Putamen (tissue), 1 donor: ENCODE measurements at places on chromosomes 2 and 18.

DNA sequence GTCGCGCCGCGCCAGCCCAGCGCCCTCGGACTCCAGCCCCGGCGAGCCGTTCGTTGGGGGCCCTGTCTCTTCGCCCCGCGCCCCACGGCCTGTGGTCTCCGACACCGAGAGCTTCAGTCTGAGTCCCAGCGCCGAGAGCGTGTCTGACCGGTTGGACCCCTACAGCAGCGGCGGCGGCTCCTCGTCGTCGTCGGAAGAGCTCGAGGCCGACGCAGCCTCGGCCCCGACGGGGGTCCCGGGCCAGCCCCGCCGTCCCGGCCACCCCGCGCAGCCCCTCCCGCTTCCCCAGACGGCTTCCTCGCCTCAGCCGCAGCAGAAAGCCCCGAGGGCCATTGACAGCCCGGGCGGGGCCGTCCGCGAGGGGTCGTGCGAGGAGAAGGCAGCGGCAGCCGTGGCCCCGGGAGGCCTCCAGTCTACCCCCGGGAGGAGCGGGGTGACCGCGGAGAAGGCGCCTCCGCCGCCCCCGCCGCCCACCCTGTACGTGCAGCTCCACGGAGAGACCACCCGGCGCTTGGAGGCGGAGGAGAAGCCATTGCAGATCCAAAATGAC, 1.4 kb downstream of the PHLPP1 start:
- DNase-seq = no peak

GRCh38 chr2:767944-768343, 90.7 kb upstream of the TMEM18 start:
- no peak for DNase-seq

GRCh38 chr2:235230821-235231601, 262.8 kb upstream of the AGAP1 start:
- no peak for DNase-seq

GRCh38 chr2:228407821-228408220, 226.3 kb upstream of the SPHKAP start:
- DNase-seq = no peak

GRCh38 chr2:206869824-206870495, 69.4 kb upstream of the CPO start:
- DNase-seq = no peak

- no peak for DNase-seq
These were observed 191.0 kb downstream of the HRH4 start for GRCh38 chr18:24651434-24651833.

GRCh38 chr2:170340693-170341068, 162.7 kb downstream of the MYO3B start:
- DNase-seq = no peak

- DNase-seq = no peak
These were observed 89.2 kb downstream of the NFATC1 start for GRCh38 chr18:79484661-79485621.

- no peak for DNase-seq
These were observed 458.3 kb upstream of the FANCL start for GRCh38 chr2:58699411-58699810.

DNA sequence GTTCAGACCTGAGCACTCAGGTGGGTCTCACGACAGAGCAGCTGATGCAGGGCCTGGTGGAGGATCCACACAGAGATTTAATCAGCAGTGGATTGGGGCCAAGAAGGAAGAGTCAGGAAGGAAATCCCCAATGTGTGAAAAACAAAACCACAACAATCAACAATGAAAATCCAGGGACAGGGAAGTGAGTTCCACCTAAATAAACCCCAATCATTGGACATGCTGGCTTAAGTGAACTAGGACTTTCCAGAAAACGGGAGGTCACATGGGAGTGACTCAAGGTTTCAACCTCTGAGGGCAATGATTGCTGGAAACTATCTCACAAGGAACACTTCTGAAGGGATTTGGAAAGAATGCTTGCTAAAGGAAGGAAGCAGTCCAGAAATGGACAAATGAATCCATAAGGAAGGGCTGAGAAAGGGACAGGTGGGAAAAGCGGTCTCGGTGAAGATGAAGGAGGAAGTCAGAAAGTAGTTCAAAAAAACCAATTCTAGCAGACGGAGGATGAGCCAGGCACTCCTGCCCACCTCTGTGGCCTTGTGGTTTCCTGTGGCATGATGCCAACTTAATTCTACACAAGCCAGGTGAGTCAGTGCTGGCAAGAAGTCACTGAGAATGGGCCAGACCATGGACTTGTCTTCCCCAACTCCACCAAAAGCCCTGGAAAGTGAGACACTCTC, 15.4 kb upstream of the XDH start:
- DNase-seq = no peak

- no peak for DNase-seq
These were observed 67.6 kb upstream of the MCFD2 start for GRCh38 chr2:46983065-46983801.

- DNase-seq = no peak
These were observed 73.7 kb downstream of the CABLES1 start for GRCh38 chr18:23209031-23209430.

DNA sequence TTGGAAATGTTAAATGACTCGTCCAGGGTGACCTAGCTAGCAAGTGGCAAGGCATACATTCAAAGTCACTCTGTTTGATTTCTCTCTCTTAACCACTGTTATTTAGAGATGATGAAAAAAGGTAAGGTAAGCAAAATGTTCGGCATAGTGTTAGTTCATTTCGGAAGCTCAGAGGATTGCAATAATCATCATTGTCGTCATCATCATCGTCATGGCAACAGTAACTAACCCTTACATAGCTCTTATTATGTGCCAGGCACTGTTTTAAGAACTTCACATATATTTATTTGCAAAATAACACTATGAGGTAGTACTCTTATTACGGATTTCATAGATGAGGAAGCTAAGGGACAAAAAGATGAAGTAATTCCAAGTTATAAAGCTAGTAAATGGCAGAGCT, 292.7 kb upstream of the CXCR4 start:
- DNase-seq = no peak

- no peak for DNase-seq
These were observed 118.0 kb downstream of the KCNE4 start for GRCh38 chr2:223169830-223170605.

- no peak for DNase-seq
These were observed 139.7 kb downstream of the LRP2 start for GRCh38 chr2:169222665-169223064.

GRCh38 chr2:212940816-212941215, 210.6 kb downstream of the IKZF2 start:
- DNase-seq = no peak

- DNase-seq = peak; percentile 49
These were observed 58.1 kb downstream of the MYO3B start for GRCh38 chr2:170235860-170236679.

DNA sequence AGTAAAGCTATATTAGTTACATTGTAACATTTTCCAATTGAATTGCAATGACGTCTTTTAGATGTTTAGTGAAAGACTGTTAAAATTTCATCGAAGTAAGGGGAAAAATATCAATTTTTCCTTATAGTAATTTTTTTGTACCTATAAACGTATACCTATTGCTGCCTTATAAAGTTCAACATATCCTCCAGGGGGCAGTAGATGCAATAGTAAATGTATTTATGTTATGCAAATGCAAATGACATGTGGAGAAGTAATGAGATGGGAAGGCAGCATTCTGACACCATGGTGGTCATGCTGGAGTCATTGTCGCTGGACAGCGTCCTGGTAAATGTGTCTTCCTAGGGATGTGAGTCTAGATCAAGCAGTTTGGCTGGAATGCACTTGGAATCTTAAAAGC, 38.7 kb downstream of the MSTN start:
- peak; percentile 8 for DNase-seq

- no peak for DNase-seq
These were observed 21.4 kb upstream of the RUFY4 start for GRCh38 chr2:218047536-218048225.

GRCh38 chr2:23530206-23530908, 145.4 kb downstream of the KLHL29 start:
- no peak for DNase-seq

DNA sequence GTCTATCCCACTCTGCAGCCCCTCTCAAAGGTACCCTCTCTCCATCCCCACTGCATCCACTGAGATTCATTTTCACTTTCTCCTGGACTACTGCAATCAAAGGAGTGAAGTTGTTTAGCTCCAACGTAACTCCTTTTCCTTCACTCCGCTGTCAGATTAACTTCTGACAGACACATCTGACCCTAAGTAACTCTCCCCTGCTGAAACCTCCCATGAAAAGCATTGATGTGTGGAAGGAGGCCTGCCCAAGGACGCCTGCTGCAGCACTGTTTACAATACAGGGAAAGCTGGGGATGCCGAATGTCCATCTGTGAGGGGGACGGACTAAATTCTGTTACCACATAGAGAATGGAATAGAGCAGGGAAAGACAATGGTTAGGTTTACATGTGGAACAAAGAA, 114.8 kb downstream of the TMEM163 start:
- no peak for DNase-seq

- no peak for DNase-seq
These were observed 53.2 kb upstream of the CNGA3 start for GRCh38 chr2:98293030-98293429.

DNA sequence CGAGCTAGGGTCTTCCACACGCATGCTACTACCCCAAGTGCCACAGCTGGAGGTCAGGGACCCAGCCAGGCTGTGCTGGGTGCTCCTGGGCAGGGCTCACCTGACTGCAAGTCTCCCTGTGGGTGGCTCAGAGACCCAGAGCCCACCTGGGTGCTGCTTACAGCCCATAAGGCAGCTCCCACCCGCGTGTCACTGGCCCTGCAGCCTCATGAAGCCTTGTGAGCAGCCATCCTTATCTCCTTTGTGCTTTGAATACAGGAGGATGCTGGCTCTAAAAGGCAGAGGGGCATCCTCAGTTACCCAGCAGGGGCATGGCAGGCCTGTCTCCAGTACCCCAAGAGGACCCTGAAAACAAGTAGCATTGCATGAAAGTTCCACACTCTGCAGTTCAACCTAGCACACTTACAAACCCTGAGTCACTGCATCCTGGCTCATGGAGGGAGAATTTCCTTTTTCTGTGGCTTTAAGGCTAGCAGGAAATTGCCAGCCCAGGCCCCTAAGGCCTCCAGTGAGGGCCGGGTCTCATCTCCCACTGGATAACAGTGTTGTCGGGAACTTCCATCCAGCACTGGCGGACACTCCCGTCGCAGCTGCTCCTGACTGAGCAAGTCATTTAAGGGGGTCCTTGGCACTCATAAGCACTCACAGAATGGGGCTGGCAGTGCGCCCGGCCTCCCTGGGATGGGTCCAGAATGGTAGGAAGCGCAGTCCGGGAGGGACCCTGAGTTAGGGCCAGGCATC, 137.1 kb downstream of the RPIA start:
- DNase-seq = no peak

DNA sequence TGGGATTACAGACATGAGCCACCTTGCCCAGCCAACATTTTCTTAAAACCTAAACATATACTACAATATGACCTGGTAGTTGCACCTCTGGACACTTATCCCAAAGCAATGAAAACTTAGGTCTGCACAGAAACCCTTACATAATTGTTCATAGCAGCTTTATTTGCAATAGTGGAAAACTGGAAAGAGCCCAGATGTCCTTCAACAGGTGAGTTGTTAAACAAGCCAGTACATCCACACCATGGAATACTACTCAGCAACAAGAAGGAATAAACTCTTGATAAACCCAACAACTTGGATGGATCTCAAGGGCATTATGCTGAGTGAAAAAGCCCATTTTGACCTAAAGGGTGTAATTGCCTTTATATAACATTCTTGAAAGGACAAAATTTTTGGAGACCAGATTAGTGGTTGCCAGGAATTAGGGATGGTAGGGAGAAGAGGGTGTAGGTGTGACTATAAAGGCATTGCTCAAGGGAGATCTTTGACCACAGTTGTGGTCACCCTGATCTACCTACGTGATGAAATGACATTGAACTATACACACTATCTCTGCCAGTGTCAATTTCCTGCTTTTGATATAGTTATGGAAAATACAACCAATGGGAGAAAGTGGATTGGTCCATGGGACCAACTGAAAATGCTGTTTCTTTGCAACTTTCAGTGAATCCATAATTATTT, 11.9 kb upstream of the AMMECR1L start:
- no peak for DNase-seq

- no peak for DNase-seq
These were observed 232.0 kb downstream of the LDLRAD4 start for GRCh38 chr18:13450289-13451212.

DNA sequence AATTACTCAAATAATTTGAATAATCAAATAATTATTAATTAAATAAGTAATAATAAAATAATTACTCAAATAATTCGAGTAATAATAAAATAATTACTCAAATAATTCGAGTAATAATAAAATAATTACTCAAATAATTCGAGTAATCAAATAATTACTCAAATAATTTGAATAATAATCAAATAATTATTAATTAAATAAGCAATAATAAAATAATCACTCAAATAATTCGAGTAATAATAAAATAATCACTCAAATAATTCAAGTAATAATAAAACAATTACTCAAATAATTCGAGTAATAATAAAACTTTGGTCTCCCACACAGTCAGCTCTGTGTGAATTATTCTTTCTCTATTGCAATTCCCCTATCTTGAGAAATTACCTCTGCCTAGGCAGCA, 30.0 kb upstream of the LINC00305 start:
- no peak for DNase-seq

- no peak for DNase-seq
These were observed 4.3 kb downstream of the MCEE start for GRCh38 chr2:71125506-71126294.

DNA sequence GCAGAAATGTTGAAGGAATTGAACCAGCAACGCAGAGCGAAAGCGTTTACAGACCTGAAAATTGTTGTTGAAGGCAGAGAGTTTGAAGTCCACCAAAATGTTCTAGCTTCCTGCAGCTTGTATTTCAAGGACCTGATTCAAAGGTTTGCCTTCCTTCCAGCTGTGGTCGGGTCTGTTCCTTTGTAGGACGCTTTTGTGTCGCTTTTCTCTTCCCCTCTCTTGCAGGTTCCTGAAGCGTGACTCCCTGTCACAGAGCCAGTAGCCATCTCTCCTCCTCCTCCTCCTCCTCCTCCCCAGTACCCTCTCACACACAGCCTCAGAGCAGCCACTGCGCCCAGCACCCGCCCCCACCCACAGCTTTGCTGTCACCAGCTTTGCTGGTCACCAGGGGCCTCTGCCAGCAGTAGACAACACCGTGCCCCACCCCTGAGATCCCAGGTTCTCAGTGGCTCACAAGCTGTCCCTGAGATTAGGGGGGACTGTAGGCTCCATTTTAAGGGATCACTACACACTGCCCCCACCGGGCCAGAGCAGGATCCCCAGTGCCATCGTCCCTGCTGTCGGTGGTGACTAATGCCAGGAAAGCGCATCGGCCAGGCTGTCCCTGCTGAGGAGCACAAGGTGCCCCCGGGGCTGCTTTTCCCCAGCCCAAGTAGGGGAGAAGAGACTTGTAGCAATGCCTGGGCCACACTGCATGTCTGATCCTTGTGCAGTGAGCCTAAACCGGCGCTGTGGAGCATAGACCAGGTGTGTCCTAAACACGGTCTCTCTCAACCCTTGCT, 242.3 kb downstream of the ATAD2B start:
- DNase-seq = no peak

- DNase-seq = no peak
These were observed 41.8 kb downstream of the TGFBRAP1 start for GRCh38 chr2:105287692-105288091.

- no peak for DNase-seq
These were observed 147.5 kb downstream of the RTN4 start for GRCh38 chr2:54902763-54903162.
